Activated T-cell treated with anti-CD3 and anti-CD28 coated beads, Interleukin-2, amount 50 U/mL, for 48 hours (primary cell): ENCODE measurements at places on chromosomes 2 and 18.
A peak's percentile ranks its signal among the peaks of the same experiment; 100 is the strongest.

DNA sequence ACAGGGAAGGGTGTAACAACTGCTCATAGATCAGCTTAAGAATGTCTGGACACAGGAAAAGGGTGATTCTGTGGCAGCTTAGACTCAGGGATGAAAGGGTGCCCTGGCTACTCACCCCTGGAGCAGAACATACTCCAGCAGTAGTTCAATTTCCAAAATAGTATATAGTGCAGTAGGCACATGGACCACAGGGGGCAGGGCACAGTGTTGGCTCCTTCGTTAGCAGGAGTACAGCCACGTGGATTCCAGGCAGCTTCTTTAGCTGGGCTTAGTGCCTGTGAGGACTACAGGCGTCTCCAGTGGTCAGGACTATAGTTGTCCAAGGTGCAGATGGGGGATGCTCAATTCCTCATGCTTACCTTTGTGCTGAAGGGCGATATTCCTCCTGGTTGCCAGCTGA is 277.5 kb upstream of the DDX18 start:
- no peak for DNase-seq

DNA sequence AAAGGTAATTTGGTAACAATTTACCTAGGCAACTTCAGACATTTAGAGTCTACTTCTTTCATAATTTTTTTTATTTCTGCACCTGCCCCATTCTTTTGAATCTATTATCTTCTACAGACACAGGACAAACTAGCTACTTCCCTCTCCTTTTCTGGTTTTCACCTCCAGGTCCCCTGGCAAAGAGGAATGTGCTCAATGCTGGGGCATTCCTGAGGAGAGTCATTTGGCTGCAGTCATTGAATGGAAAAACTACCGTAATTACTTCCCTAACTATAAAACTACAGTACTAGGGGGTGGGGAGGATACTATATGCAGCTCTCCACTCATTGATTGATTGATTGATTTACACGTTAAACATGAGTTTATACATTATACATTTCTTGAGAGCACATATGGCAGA is 11.2 kb upstream of the ARHGAP28 start:
- DNase-seq: no peak

DNA sequence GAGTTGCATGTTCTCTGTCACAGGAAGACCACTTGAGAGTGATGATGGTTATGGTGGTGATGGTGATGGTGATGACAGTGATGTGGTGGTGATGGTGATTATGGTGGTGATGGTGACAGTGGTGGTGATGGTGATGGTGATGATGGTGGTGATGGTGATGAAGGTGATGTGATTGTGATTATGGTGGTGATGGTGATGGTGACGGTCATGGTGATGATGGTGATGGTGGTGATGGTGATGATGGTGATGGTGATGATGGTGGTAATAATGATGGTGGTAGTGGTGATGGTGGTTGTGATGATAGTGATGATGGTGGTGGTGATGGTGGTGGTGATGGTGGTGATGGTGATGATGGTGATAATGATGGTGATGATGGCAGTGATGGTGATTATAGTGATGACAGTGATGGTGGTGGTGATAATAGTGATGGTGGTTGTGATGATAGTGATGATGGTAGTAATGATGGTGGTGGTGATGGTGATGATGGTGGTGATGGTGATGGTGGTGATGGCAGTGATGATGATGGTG is 93.7 kb downstream of the ASB1 start:
- no peak for DNase-seq

- DNase-seq: no peak
These were observed 2.1 kb downstream of the MDH1 start for GRCh38 chr2:63590626-63591408.

DNA sequence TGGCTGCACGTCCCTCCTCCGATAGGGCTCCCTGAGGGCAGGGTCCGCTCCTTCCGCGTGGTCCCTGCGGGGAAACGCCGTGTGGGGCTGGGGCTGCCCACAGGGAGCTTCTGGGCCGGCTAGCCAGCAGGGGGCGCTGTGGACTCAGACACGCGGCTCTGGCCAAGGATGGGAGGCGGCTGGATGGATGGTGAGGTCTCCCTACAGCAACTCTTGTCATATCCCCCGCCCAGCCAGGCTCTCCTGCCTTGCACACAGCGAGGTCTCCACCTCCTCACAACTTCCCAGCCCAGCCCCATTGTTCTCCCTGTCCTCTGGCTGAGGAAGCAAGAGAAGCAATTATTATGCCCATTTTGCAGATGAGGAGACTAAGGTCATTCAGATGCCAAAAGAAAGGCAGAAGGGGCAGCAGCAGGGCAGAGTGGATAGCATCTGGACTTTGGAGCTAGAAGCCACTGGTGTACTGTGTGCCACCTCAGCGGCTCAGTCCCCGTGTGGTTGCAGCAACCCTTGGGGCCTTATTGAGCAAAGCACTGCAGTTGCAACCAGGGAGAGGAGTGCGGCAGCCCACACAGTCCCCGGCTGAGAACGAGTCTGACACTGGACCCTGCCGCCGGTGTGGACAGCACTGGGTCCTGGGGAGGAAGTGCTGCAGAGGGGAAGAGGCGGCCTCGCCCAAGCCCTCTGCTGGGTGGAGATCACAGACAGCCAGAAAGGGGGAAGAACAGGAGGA is 99.0 kb downstream of the ZFP36L2 start:
- peak; percentile 95 for DNase-seq

GRCh38 chr2:233118648-233119000 is 58.5 kb downstream of the INPP5D start:
- peak; percentile 16 for DNase-seq

DNA sequence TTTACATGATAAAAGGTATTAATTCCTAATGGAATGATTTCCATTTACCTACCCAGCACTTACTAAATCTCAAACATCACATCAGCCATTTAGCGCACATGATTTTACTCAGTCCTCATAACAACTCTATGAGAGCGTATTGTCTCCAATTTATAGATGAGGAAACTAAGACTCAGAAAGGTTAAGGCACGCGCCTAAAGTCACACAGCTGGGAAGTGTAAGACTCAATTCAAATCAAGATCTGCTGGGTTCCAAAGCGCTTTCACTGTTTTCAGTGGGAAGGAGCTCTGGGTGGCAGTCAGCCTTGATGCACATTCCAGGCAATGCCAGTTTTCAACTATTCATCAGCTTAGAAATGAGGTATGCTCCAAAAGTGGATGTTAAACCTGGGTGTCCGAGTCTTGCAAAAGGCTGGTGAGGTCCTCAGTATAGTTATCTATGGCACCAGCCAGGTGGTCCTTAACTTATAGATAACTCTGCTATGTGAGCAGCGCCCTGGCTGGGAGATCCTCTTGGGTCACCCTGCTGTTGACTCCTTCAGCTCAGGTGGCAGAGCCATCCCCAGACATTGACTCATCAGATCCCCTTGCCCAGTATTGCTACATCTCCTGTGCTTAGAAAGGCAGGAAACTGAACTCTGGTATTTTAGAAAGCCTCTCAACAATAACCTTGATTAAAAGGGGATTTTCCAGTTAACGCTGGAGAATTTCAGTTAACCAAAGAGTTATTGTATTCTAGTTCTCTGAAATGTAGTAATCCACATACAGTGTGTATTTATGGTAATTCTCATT is 47.1 kb downstream of the SLC4A1AP start:
- no peak for DNase-seq

DNA sequence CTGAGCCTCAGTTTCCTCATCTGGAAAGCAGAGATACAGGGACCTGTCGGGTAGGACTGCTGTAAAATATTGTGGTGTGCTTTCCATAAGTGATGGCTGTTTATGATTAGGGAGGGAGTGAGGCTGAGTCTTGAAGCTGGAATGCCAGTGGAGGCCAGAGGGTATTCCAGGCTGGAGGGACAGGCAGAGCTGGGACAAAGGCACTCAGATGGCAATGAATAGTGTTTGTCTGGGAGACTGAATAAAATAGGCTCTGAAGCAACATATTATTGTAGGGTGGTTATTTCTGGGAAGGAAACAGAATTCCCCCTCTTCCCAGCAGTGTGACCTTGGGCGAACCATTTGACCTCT is 120.7 kb downstream of the INHBB start:
- DNase-seq: no peak

DNA sequence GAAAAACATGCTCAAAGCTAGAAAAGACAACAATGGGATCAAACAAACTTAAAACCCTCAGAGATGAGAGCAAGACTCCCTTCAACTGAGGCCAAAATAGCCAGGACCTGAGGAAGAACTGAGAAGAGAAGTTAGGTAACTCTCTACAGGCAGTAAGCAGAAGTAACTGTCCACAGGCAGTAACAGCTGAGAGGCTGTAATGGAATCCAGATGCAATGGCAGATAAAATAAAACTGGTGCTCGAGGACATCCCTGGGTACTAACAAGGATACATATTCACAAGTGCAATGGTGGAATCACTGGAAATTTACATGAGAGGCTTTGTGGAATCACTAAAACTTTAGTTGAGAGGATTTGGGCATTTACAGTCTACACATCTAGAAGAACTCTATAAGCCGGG is 30.4 kb upstream of the C2orf66 start:
- DNase-seq: no peak

- no peak for DNase-seq
These were observed 284.1 kb downstream of the CYRIA start for GRCh38 chr2:16381511-16381910.

GRCh38 chr18:28875059-28875458 is 698.1 kb upstream of the CDH2 start:
- no peak for DNase-seq

GRCh38 chr18:21330122-21330701 is 88.2 kb downstream of the GREB1L start:
- no peak for DNase-seq

GRCh38 chr2:147829106-147829505 is 15.7 kb upstream of the ACVR2A start:
- no peak for DNase-seq

- DNase-seq: no peak
These were observed 5.0 kb upstream of the CHST10 start for GRCh38 chr2:100422320-100423055.

GRCh38 chr2:2466534-2466933 is 135.5 kb upstream of the MYT1L start:
- no peak for DNase-seq
